ENCODE measurements at places on chromosomes 12 and 14.

GRCh38 chr14:102831163-102831804 is 54.0 kb downstream of the TRAF3 start:
- DNase-seq = no peak

DNA sequence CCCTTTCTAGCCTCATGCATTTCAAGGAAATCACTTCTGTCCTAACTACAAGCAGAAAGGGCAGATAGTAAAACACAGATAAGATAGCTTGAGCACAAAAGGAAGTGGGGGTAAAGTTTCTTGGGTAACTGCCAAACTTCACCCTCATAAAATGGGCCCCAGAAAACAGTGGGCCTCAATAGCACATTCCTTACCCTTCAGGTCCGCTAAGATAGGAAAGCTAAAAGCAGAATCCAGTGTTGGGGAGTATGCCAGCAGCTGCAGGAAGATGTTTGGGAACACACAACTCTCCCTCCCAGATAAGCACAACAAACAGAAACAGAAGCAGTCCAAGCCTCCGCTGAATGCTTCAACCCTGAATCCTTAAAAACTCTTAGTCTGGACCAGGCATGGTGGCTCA is 110.9 kb upstream of the MGAT4C start:
- no peak for DNase-seq

GRCh38 chr12:6672143-6672542 is 9.2 kb upstream of the ING4 start:
- no peak for DNase-seq

DNA sequence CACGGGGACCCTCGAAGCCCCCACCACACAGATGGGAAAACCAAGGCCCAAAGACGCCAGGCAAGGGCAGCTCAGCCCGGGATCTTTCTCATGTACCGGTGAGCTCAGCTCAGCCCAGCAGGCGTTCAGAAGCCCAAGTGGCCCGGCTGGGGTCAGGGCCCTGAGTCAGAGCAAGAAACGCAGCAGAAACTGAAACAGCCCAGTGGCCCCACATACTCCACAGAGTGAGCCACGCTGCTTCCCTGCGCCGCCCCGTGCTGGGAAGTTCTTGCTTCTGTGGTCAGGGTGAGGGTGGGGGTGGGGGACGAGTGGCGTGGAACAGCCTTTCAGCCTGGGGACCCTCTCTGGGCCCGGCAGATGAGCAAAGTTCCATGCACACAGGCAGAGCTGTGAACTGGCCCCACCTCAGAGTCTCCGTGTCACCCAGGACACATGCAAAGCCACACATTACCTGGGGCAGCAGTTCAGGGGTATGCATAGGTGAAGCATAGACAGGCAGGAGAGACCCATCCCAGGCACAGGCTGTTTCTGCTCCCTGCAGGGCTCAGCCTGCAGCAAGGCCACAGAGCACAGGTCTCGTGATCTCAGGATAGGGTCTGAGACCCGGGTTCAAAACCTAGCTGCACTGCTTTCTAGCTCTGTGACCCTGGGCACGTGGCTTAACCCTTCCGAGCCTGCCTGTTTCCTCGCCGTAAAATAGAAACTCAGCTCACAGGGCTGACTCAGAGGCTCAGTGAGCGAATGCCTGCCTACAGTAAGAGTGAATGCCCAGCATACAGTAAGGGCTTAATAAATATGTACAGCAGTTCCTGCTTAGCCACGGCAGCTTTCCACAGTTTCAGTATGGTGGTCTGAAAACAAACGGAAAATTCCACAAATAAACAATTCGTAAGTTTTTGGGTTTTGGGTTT is 21.6 kb downstream of the NCOR2 start:
- DNase-seq = peak; percentile 85

DNA sequence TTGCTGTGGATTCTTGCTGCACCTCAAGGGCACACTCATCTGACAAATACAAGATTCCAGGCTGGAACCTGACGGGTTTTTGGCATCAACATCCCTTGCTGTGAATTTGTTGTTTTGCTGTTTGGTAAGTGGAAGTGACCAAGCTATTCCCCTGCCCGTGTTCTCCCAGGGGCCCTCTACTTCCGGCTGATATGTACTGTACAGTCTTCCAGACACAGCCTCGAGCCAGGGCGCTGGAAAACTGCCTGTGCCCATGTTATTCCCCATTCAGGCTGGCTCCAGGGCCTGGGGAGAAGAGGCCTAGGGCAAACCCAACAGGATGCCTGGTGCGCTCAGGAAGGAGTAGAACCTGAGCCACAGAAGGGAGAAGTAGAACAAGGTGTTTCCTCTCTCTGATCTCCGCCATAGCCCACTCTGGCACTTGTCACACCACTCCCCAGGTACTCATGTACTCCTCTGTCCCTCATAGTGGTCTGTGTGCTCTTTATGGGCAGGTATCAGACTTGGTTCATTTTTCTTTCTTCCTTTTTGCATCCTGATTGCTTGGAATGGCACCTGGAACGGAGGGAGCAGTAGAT is 67.8 kb upstream of the LTA4H start:
- DNase-seq = peak; percentile 78

GRCh38 chr14:98924046-98924445 is 348.0 kb downstream of the BCL11B start:
- no peak for DNase-seq

GRCh38 chr14:23512156-23512555 is 39.4 kb downstream of the ZFHX2 start:
- no peak for DNase-seq

DNA sequence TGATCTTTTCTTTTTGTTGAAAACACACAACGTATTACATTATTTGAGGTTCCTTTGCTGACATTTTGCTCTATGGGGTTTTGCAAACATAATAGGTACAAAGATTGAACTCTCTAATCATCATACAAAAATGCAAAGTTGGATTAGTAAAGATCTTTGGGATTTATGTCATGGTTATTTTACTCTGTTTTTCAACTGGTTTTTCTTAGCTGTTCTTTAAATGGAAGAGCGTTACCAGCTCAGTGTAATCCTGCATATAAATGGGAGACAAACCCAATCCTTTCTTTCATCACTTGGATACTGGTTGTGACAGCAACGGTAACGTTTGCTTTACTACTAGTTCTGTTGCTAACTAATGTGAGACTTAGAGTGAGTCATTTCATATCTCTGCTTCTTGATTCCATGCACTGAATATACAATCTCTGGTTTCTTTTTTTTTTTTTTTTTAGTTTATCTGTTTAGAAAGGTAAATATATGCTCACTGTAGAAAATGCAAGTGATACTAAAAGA is 104.9 kb upstream of the NOVA1 start:
- no peak for DNase-seq

DNA sequence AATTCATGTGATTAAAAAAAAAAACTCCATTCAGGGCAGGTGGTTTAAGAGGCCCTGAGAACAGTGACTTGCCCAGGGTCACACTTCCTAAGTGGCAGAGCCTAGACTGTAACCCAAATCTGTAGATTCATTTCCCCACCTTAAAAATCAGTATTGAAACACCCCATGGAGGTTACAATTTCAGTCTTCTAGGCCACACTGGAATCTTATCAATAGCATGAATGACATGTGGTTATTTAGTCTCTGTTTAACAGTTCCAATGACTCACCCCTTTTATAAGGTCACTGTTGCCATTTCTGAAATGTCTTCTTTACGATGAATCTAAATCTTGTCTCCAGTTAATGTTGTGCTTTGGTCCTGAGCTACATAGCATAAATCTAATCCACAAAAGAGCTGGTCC is 262.3 kb upstream of the GRIP1 start:
- DNase-seq = no peak

DNA sequence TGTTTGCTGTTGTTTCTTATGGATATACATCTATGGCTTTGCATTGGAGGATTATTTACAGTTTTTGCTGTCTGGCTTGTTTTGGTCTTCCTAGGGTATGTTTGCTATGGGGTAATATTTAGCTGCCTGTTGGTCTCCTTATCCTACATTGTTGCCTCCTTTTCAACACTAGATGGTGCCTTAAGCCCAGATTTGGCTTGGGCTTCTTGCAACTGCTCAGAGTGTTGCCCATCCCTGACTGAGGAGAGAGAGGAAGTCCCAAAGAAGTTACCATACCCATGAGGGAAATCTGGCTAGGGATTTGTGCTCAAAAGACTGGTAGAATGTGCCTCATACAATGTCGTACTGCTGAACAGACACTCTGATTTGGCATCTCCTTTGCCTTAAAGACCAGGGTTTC is 94.6 kb upstream of the MUCL1 start:
- DNase-seq = no peak

DNA sequence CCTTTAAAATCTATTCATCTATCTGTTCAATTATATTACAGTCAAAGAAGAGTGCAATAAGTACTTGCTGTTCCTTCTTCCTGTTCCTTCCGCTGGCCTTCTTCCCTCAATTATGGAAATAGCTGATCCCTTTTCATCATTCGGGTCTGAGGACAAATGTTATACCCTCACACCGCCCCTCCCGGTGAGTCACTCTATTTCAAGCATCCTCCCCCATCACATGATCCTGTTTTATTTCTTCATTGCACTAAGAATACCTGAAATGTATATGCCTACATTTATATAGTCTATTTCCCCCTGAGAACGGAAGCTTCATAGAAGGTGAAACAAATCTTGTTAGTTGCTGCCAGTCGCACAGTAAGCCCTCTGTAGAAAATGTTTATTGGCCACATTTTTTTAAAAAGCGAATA is 2.5 kb downstream of the SLC38A1 start:
- no peak for DNase-seq

- DNase-seq = no peak
Measured at GRCh38 chr12:71772735-71773134, 18.1 kb downstream of the RAB21 start.

- peak; percentile 85 for DNase-seq
Measured at GRCh38 chr12:121295746-121296617, 527 bp downstream of the CAMKK2 start.

- no peak for DNase-seq
Measured at GRCh38 chr14:59707778-59708561, 131.4 kb upstream of the CCDC175 start.

GRCh38 chr14:72783741-72784140 is 110.2 kb downstream of the DPF3 start:
- DNase-seq = no peak

- no peak for DNase-seq
Measured at GRCh38 chr14:88631091-88631490, 68.3 kb downstream of the ZC3H14 start.

- DNase-seq = peak; percentile 79
Measured at GRCh38 chr14:74616996-74617700, 5.1 kb upstream of the LTBP2 start.

DNA sequence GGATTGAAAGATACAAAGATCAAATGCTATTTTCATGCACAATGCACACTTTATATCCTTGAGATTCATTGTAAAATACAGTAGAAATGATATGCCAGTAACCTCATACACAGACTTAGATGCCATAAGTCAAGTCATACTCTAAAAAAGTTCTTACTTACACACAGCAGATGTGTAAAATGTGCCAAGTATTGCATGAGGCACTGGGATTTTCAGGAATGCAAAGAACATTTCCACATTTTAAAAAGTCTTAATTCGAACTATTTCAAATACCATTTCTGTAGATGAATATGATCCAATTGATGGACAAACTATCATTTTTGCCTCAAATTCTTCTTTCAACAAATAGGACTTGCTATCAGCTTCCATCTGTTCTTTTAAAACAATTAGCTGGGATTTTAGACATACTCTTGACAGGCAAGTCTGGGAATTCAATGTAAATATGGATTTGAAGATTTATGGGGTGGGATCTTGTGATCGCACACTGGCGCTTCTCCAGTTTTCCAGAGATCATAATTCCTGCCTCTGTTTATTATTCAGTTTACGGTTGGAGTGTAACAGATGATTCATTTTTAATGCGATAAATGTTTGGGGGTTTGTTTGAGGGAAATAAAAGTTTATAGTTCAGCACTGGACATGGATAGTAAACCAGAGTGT is 183.8 kb downstream of the PAX9 start:
- DNase-seq = no peak

DNA sequence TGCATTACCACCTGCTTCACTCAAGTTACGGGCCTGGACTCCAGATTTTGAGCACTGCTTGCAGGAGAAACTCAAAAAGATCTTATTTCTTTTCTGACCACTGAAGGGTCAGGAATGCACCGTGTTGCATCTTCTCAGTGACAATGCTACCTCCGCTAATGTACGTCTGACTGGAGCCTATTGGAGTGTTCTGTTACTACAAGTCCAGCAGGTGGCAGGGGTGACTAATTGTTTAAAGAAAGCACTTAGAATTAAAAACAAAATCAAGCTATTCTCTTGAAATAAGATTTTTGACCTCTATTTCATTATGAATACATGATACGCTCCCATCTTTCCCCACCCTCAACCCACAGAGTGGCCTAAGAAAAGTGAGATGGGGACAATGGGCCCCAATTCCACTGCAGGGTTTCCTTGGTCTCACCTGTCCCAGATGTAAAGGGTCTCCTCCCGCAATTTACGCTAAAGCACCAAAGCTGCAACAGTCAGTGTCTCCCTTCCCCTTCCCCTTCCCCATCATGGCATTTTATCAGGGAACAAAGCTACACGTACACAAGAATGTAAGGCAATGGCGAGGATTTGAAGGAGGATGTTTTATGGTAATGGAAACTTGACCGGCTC is 2.2 kb downstream of the TBPL2 start:
- DNase-seq = no peak

GRCh38 chr14:83711046-83711445 is 1818.9 kb upstream of the FLRT2 start:
- no peak for DNase-seq

GRCh38 chr14:62988967-62989366 is 56.3 kb downstream of the KCNH5 start:
- no peak for DNase-seq

DNA sequence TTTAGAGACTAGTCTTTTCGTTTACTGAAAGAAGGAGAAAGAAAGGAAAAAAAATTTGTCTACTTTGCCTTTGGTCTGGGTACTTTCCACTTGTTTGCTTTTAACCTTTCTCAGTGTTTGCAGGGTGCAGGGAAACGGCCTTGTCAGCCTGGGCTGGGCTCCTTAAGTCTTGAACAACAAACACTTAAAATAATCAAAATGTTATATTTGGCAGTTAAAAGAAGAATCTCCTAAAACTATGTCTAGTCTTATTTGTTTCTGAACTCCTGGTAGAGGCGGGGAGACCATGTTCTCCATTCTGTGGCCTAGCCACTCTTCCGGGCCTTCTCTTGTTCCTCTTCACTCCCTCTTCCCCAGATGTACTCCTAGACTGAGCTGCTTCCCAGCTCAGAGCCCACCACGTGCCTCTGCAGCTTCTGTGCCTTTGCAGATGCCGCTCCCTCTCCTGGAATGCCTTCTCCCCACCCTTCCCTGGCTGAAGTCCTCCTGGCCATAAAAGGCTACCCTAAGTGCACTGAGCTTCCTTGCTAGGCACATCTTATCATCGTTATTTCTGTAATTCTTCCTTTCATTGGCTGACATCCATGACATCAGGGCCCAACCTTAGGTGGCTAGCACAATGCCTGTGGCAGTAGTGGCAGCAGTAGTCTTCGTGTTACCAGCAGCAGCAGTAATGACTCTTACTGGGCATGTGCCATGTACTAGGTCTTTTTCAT is 432.9 kb downstream of the ZFP36L1 start:
- DNase-seq = no peak

GRCh38 chr14:90602088-90602687 is 205.4 kb downstream of the CALM1 start:
- DNase-seq = no peak
